COR-L47 (cell line): ENCODE measurements at places on chromosomes 11 and 22.

DNA sequence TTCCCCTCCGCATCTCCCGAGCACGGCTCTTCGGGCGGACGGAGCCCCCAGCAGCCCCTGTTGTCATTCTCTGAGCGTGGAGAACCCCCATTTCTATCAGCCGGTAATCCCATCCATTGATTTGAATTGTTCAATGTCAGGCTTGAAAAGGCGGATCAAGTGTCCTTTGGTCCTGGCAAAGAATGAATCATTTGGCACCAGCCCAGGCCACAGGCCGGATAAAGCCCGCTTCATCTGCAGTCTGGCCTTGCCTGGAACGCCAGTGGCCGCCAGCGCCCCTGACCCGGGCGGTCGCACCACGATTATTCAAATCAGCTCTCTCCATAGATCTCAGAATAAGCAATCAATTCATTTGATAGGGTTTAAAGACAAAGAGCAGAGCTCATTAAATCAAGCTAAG lies 188.9 kb downstream of the BRD1 start:
- no peak for DNase-seq

- DNase-seq, result no peak
Measured at GRCh38 chr11:64138398-64138797, 27.5 kb downstream of the MACROD1 start.

DNA sequence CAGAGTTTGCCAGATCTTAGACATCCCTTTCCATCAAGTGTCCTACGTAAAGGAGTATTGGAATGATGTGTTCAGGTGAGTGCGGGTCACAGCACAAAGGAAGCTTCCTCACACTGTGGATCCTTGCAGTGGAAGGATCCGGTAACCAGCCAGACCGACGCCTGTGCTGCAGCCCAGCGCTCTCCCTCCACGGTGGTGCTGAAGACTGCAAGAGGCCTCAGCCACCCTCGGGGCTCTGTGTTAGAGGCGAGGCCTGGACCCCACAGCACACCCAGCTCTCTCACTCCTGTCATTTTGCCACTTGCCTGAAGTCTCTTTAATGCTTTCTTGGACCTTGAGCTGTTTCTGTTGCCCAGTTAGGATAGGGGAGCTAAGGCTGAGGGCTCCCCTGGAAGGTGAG lies 2.4 kb downstream of the TRMU start:
- DNase-seq, result no peak

GRCh38 chr11:5548440-5548839 lies at the start of gene OR52H1:
Gene OR52H1, minus strand, starts transcription at chr11:5548540. Its CDS starts 3,035 bp downstream, at chr11:5545505.
- DNase-seq, result no peak

- no peak for DNase-seq
Measured at GRCh38 chr11:134522782-134523570, 110.9 kb upstream of the B3GAT1 start.

- DNase-seq, result no peak
Measured at GRCh38 chr11:27700351-27701301, at the start of gene BDNF. Gene BDNF, minus strand, starts transcription at chr11:27700455. Its CDS starts 41,891 bp downstream, at chr11:27658564.

- no peak for DNase-seq
Measured at GRCh38 chr11:110345743-110346142, 49.3 kb upstream of the RDX start.

DNA sequence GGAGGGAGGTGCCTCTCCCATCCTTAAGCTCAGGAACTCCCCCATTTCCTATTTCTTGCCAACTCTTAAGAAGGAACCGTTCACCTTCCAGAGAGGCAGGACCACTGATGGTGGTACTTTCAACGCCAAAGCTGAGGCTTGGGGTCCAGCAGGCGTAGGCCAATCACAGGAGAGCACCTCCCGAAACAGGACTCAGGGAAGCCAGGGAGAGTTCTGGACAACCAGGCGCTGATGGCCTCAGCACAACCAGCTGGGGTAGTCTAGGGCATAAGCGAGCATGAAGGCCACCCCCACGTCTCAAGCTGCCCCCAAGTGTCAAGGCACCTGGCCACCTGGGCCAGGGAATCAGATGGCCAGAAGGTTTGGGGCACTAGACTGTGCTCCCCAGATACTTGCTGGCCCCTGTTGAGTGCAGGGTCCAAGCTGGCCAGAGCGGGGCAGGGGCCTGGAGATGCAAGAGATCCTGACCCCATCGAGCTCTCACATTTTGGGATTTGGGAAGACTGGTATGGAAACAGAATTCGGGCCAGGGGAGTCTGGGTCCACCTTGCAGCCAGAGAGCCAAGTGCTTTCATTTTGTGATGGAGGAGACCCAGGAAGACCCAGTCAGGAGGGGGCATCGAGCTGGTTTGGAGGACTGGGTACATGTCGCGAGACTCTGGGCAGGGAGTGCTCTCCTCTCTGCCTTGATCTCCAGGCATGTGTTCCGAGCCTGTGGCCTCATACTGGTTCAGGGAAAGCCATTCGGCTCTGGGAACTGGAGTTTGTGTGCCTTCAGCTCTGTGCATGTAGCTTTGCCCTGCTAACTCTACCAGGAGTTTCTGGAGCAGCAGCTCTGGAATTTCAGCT lies 926 bp downstream of the CD6 start:
- DNase-seq, result no peak

- DNase-seq, result no peak
Measured at GRCh38 chr11:36282926-36283325, 6.3 kb downstream of the COMMD9 start.

GRCh38 chr11:86703987-86704386 lies 31.6 kb upstream of the ME3 start:
- no peak for DNase-seq

GRCh38 chr11:32052215-32052614 lies 38.7 kb upstream of the RCN1 start:
- DNase-seq, result peak; percentile 32

DNA sequence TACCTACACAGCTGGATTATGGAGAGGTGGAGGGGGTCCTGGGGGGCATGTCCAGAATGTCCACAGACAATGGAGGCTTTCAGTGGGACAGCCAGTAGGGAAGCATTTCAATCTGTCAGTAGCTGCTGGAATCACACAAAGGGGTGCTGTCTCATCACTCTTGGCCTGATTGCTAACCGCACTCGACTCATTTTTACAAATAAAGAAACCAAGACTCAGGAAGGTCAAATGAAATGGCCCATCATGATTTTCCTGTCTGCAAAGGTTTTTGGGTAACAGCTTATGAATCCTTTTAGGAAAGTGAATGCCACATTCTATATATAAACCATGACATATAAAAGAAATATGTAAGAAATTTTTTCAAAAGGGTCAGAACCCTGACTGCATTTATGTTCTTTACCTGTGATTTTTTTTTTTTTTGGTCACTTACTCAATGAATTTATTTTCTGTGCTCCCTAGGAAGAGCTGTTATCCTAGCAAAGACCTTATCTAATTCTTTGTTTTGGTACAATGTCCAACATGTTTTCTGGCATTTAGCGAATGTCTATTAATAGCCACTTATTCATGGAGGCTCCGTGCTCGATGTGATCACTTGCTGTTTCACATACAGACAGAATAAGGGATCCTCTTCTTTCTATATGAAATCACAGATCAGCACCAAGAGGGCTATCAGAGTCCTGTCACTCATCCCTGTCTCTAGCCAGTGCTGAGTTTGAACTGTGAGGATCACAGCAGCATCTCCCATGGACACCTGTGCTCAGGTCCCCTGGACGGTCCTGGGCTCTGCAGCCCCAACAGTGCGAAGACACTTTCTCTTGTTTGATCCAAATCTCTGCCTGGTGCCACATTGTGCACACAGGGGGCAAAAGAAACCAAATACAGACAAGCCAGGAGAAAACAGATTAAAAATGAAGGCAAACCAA lies 979.7 kb downstream of the NTM start:
- no peak for DNase-seq

GRCh38 chr11:57310630-57311086 lies 14.1 kb downstream of the TNKS1BP1 start:
- DNase-seq, result no peak

DNA sequence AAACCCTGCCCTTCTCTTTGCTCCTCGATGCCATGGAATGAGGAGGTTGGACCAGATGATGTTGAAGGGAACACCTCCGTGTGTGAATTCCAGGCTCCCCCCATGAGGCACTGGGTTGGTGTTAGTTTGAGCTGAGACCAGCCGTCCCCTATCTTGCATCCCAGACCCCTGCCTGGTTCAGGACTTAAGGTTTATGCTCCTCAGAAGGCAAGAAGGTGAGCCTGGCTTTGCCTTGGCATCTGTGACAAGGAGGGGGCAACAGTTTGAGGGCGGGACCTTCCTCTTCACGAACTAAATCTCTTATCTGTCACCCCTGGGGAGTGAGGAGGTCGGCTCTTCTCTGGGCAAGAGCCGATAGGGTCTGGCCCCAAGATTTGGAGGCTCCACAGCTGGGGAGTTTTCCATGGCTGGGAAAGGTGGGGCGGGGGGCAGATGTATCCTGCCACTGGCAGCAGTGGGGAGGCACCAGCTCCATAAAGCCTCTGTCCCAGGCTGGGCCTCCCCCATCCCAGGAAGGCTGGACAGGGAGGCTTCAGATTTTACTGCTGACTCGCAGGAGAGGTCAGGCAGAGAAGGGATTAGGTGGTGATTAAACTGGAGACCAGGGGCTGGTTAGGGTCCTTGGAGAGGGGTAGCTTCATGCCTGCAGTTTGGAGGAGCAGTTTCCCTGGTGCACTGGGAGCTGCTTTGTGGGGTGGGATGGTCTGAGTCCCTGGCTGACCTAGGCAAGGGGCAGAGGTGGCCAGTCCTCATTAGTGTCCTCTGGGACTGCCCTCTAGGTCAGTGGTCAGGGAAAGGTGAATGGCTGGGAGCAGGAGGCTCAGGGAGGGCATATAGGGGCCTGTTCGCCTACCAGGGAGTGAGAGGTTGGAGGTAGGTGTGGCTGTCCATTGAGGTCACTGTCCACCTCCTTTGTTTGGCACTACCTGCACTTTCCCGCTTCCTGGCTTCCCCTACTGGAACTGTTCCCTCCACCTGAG lies 1.1 kb downstream of the SEC14L2 start:
- no peak for DNase-seq
